ENCODE measurements at places on chromosomes 11 and 22. TPM values are rescaled to one million over a fixed set of nuclear protein-coding genes. Genes with fewer than 3 reads are reported as not detected.

GCAT gene
- total RNA-seq = 28.1 TPM

CCDC73 gene
- not detected for total RNA-seq

FUT4 gene
- 0.27 TPM for total RNA-seq

CCDC87 gene
- 0.31 TPM for total RNA-seq

NLRP10 gene
- total RNA-seq = 9.2 TPM

CCDC15 gene
- total RNA-seq = 2.3 TPM

RIMBP3C gene
- total RNA-seq = not detected

Measured in mammary epithelial cell (primary cell).